ENCODE measurements at places on chromosomes 7 and 10.

DNA sequence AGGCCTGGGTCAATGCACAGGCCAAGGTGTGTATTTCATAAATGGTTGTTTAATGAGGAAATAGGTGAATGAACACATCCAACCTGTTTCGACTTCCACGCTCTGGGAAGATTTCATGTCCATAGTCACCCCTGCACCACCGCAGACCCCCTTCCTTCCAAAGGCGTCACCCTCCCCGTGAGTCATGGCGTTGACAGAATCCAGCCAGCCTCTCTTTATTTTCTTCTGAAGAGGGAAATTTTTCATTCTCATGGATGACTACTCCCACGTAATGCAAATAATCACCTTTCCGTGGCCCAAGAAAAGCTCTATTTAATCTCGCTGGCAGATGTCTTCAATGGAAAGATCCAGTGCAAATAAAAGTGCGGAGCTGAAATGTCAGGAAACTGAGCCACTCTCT is 75.3 kb upstream of the FOXK1 start:
- DNase-seq = no peak

GRCh38 chr7:44484482-44485313 is 5.8 kb downstream of the NUDCD3 start:
- no peak for DNase-seq

DNA sequence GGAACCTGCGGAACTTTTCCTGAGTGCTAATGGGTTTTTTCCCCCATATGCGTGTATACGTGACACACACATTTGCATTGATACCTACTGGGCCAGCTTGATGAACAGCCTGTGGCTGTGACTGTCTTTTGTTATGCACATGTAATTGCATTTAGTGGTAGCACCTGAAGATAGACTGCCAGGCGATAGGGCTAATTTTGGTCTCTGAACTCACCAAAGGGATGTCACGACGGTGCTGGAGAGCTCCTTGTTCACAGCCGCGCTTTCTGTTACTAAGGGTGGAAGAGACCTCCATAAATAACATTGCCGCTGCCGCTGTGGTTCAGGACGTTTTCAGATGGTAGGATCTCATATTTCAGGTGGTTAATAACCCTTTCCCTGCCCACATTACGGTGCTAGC is 133.2 kb downstream of the CAMK1D start:
- no peak for DNase-seq

GRCh38 chr7:138000081-138000701 is 1.7 kb downstream of the CREB3L2 start:
- DNase-seq = no peak

GRCh38 chr10:3624367-3624766 is 160.6 kb downstream of the KLF6 start:
- no peak for DNase-seq

DNA sequence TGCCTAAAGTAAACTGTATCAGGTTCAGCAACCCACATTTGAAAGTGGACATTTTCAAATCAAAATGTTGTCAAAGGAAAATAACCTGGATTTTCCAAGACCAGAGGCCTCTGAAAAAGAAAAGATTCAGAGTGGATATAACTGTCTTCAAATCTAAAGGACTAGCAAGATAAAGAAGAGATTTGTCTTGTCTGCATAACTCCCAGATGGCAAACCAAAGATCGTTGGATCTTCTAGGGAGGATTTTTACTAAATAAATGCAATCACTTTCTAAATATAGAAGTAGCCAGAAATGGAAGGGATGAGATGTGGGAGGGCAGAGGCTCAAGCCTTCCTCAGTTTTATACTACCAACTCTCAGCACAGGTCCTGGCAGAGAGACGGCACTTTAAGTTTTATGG is 39.0 kb downstream of the CABCOCO1 start:
- DNase-seq = no peak

DNA sequence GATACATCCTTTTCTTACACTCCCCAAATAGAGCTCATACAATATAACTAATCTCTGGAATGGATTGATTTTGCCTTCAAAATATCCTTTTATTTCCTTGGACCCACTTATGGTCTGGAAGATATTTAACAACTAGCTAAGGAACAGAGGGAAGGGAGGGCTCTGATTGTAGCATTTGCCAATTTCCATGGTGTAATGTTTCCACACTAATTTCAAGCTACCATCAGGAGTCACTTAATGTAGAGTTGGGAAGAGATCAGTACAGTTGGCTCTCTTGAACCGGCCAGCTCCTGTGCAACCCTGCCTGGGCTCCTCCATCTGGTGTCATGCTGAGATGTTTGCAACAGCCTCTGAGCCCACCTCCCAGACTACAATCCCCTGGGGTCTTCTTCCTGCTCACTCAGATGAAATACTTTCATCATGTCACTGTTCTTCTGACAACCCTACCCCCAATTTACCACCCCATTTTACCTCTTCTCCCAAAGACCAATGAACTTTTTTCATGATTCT is 8.0 kb upstream of the IL6 start:
- no peak for DNase-seq

- peak; percentile 55 for DNase-seq
Observed at GRCh38 chr10:3239066-3239919, 66.7 kb upstream of the PITRM1 start.

- DNase-seq = no peak
Observed at GRCh38 chr10:44925224-44925623, 14.1 kb downstream of the TMEM72 start.

- DNase-seq = no peak
Observed at GRCh38 chr10:63651864-63652263, 130.7 kb downstream of the REEP3 start.

- DNase-seq = no peak
Observed at GRCh38 chr7:77395626-77396025, 20.5 kb downstream of the GSAP start.

DNA sequence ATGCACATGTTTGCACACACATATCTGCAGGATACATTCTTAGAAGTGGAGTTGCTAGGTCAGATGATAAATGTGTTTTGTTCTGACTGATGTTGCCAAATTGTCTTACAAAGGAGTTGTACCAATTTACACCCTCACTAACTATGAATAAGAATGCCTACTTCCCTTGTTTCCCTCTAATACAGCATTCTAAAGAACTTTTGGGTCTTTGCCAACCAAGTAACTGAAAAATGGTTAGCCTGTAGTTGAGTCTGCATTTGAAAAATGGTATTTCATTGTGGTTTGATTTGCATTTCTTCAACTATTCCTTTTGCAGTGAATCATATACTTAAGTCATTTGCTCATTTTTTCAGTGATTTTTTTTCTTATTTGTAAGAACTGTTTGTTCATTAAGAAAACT is 48.4 kb downstream of the TMEM26 start:
- no peak for DNase-seq

- peak; percentile 62 for DNase-seq
Observed at GRCh38 chr10:5692461-5693358, 8.1 kb downstream of the TASOR2 start.

- DNase-seq = no peak
Observed at GRCh38 chr10:67225226-67225625, 299.4 kb downstream of the LRRTM3 start.

DNA sequence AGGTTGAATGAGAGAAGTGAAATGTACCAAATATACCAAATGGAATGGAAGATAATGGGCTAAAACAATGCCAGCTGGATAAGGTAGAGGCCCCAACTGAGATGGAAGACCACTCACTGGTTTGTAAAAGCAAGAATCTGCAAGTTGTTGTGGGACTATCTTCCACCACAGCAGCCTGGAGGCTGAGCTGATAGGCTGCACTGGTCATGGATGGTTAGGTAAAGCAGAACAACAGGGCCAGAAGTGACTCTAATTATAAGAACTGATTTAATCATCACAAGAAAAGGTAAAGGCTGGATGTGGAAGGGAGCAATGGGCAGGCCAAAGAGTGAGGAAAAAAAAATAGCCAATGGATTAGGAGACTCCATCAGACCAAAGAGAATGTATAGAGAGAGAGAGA is 11.8 kb downstream of the TFEC start:
- no peak for DNase-seq

GRCh38 chr10:45589868-45590267 is 82.7 kb downstream of the ZFAND4 start:
- DNase-seq = no peak

DNA sequence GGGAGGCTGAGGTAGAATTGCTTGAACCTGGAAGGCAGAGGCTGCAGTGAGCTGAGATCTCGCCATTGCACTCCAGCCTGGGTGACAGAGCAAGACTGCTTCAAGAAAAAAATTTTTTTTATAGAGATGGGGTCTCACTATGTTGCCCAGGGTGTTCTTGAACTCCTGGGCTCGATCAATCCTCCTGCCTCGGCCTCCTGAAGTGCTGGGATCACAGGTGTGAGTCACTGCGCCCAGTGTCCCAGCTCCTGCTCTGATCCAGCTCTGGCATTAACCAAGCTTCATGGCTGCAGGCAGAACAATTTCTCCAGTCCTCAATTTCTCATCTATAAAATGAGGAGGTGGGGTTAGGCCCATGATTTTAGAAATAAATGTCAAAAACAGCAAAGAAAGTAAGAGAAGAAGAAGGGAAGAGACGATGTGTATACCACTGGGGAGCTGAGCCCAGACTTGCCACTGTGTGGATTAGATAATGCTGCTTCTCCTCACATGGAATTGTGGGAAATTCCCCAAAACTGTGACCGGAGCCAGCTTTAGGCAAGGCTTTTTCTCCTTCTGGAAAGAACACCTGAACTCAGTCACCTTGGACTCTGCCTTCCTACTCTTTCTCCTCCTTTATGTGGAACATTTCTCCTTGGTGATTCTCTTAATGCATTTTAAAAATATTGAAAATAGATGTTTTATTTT is 25.5 kb downstream of the IL15RA start:
- DNase-seq = no peak

GRCh38 chr10:28587270-28587969 is 54.5 kb downstream of the WAC start:
- DNase-seq = no peak

GRCh38 chr7:146002431-146003078 is 114.0 kb upstream of the CNTNAP2 start:
- no peak for DNase-seq

GRCh38 chr10:24446739-24447138 is 237.8 kb downstream of the KIAA1217 start:
- DNase-seq = no peak

- DNase-seq = no peak
Observed at GRCh38 chr7:116356979-116357378, 142.6 kb upstream of the CAV2 start.

DNA sequence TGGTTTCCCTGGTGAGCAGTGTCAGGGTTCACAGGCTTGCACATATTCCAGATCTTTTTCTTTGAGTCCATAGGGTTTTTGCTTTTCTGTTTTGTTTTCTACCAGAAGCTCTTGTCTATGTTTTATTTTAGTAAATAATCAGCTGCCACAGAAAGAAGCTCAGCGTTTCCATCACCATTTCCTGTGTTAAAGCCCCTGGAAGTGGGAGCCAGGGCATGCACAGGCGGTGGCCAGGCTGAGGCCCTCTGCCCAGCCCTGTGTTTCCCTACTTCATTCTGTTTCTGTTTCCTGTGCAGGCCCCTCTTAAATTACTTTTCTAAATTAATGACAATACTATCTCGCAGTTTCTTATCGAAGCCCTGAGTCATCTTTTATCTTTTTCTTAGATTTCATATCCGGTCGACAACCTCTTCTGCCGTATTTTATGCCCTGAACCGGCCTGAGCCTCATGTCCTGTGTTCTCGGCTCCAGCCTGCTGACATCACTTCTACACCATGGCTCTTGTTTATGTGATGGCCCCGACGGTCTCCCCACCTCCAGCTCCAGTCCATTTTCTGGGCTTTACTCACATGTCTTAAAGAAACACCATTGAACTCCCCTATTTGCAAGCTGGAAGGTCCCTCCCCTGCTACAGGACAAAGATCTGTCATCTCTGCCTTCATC is 442.2 kb downstream of the TCERG1L start:
- no peak for DNase-seq

GRCh38 chr10:59814878-59815277 is 61.6 kb upstream of the MRLN start:
- DNase-seq = no peak

DNA sequence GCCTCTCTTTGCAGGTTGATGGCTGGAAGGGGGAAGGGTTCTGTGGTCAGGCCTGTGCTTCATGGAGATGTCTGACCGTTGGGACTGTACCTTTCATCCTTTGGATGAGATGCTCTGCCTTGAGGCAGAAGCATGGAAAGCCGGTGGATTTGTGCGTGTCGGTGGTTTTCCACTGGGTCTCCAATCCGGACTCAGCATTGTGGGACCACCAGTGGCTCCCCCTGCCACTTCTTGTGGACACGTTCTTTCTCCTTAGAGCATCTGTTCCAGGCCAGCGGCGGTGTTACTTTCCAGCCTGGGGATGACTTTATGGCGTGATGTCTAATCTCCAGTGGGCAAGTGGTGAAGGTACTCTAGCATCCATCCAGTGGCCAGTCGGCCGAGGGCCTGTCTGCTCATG is 178.4 kb downstream of the MGMT start:
- DNase-seq = no peak

- DNase-seq = no peak
Observed at GRCh38 chr7:81492240-81492639, 277.6 kb downstream of the HGF start.

DNA sequence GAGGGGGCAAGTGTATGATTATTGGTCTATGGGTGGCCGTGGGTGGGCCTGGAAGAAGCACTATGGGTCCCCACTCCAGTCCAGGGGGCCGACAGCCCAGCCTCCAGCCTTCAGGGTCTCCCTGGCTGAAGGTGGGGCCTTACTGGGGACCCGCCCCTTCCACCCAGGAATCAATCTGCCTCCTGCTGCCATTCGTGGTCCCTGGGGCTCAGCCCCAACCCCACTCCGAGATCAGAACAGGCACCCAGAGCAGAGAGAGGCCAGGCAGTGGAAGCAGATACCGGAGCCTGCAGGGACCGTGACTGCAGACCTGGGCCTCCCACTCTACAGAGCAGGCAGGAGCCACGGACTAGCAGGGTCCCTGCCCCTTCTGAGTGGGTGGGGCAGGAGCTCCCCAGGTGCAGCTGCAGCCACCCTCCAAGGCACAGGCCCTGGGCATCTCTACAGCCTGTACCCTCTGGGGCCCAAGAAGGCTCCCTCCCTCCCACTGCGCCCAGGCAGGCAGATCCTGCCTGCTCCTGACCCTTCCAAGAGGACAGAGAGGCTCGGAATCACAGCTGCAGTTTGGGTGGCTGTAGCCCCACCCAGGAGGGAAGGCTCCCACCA is 13.6 kb upstream of the FOXL3 start:
- no peak for DNase-seq

DNA sequence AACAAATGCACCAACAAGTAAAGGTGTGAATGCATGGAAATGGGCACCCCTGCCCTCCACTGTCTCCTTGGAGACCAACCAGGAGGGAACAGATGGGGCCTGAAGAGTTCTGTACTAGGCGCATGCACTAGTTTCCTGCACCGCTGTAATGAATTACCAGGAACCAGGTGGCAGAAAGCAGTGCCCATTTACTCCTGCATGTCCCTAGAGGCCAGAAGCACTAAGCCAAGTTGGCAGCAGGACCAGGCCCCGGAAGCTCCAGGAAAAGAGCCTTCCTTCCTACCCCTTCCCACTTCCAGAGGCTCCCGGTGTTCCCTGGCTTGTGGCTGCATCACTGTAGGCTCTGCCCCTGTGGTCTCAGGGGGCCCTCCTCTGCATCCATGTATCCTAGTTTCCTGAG is 237.5 kb upstream of the PPP2R2D start:
- DNase-seq = no peak

- DNase-seq = peak; percentile 22
Observed at GRCh38 chr10:73413108-73413527, 740 bp downstream of the ANXA7 start.

All from T-helper 17 cell (primary cell).